ENCODE measurements at places on chromosomes 2 and 18.

GRCh38 chr2:196314780-196315179 lies 143.4 kb upstream of the STK17B start:
- DNase-seq, result no peak

- DNase-seq, result no peak
Measured at GRCh38 chr2:23506531-23507266, 121.7 kb downstream of the KLHL29 start.

DNA sequence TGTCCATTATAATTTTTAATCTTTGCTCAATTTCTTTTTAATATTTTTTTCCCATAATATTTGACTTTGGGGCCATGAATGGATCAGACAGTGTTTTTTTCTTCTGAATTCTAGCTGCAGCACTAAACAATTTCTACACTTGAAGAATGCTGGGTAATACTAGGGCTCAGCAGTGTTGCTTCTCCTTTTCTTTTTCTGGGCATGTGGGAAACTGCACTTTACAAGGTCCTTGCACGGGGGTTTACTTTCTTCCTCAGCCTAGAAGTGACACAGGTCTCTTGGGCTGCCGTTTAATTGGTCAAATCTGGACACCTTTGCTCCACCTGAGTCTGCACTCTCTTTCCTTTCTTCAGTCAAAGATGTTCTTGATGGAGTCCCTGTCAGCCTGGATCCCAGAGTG lies 135.4 kb upstream of the APCDD1 start:
- DNase-seq, result no peak

- DNase-seq, result no peak
Measured at GRCh38 chr2:161546635-161547034, 77.6 kb upstream of the SLC4A10 start.

DNA sequence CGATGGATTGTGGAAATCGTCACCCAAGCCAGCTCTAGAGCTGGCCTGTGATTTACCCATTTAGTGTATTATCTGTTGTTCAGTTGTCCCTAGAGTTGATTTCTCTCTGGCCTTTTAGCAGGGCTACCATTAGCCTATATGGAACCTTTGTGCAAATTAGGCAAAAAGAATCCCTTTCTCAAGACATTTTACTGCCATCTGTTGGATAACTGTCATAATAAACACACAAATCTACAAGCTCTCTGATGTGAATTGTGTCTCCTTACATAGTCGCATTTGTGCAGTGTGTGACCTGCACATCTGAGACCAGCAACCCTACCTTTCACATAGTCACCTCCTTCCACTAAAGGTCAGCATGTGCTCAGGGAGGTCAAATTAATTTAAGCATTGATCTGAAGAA lies 34.0 kb downstream of the LOXHD1 start:
- no peak for DNase-seq

GRCh38 chr18:44651478-44651877 lies 29.2 kb upstream of the SETBP1 start:
- DNase-seq, result peak; percentile 3
